ENCODE measurements at places on chromosomes 6 and 20. TPM values are rescaled to one million over a fixed set of nuclear protein-coding genes. Genes with fewer than 3 reads are reported as not detected.

- no peak for DNase-seq
Measured at GRCh38 chr20:19375395-19375794, 163.0 kb downstream of the SLC24A3 start.

- DNase-seq = no peak
Measured at GRCh38 chr6:15447546-15448267, 201.8 kb downstream of the JARID2 start.

GRCh38 chr6:168785720-168786511 lies 344.9 kb downstream of the SMOC2 start:
- no peak for DNase-seq

DNA sequence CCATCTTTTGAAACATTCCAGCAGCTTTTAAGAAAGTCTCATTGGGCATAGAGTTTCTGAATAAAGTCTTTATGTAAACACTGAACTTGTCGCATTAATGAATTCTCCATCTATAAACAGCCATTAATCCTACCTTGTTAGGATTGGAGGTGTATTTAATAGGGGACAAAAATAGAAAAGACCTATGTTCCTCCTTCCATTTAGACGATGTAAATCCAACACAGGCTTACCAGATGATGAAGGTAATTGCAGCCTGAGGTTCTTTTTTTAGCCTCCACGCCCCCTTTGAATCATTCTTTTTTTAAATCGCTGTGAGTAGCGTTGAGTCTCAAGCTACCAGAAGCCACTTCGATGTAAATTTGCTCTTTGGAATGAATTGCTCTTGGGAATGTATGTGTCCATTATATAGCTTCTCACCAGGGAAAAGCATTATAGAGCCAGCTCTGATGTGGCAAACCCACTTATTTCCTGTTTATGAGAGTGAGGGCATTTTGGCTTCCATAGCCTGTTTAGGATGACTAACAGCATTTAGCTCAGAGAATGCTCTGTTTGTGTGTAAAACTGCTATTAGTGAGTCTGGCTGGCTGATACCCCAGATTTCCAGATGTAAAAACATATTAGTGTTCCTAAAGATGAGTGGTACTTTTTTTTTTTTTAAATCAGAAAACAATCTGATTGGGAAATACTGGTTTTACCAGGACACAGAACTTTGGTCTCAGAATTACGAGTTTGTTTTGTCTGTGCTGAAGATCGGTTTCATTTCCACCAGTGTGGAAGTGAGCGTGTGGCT lies 74.9 kb upstream of the CLDN20 start:
- DNase-seq = no peak

Gene MYBL2
- 2.3 TPM for total RNA-seq

Gene NDUFAF4
- 9.6 TPM for total RNA-seq
